ENCODE measurements at places on chromosomes 2 and 18.

DNA sequence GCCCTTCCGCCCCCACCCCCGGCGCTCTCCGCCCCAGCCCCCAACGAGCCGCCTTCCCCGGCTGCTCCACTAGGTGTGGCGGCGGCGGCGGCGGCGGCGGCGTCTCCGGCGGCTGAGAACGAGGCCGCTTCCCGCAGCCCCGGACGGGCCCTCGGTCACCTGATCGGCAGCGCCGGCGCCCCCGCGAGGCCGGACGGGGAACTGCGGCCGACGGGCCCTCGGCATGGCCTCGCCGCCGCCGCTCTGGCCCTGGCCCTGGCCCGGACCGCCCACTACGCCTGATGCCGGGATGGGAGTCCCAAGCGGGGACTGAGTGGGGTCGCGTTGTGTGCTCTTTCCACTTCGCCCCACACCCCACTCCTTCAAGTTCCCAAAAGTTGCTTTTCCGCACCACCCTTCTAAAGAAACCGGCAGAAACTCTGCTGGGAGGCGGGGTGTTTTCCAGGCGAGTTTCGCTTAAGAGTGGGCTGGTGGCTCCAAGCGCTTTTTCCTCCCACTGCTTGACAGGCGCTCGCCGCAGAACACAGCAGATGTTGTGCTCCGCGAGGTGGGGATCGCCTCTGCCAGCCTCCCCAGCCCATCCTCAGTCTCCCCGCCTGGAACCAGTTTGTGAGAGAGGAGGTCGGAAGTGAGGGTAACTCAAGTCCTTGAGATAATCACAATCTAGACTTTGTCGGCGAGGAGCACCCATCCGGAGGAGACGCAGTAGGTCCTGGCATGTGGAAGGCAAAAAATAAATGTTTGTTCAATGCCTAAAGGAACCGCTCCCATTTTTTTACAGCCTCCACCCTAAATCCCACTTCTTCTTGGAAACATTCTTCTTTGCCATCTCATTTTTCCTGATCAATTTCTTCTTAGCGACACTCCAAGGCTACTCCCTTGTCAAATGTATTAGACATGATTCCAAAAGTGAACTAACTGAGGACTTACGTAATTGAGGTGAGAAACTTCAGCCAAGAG lies at the start of gene NCKAP1:
Gene NCKAP1 (minus strand): TSS at position 117 of the 960 bp plus-strand sequence. CDS start 358 bp downstream, outside the sequence.
- peak; percentile 88 for DNase-seq

GRCh38 chr2:88733155-88733902 lies 41.9 kb downstream of the RPIA start:
- DNase-seq = no peak

DNA sequence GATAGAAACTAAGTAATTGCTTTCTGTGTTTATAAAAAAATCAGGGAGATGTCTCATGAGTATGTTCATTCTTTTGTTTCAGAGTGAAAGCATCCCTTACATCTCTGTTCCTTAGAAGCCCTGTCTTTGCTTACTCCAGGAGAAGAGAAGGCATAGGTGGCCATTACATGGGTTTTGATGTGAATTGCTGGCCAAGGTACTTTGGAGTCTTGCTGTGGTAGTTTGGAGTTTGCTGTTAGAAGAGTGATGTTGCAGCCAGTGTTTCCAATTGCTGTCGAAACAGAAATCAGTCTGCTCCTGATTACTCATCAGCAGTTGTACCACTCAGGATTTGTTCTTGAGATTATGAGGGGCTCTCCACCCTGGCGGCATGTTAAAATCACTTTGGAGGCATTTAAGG lies 97.8 kb upstream of the KLHL14 start:
- DNase-seq = no peak

DNA sequence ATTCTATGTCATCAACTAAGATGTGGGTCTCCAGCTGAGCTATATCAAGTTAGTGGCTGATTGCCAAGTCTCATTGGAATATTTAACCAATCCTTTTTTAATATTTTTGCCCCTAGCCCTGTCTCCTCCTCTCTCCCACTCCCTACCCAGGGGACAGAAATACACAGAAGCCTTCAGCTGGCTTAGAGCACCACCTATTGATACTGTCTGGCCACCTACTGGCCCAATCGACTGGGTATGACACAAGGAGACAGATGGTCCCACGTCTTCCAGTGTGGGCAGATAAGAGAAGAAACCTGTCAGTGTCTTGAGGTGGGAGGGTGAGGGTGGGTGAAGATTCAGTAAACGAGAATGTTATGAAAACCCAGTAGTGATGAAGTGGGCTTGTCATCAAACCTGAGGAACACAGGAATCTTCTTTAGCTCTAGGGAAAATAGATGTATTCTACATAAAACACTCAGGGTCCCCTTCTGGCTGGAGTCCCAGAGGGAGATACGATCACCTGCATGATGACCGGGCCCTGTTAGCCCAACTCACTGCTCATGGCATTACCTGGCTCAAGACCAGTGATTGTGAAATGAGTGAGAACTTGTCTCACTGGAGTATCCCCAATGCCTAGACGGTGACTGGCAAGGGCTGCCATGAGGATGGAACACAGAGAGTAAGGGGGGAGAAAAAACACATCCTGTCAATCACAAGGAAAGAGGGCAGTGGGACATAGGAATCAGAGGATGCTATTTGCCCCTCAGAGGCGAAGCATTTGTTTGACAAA lies 26.7 kb downstream of the POLR1A start:
- DNase-seq = no peak

DNA sequence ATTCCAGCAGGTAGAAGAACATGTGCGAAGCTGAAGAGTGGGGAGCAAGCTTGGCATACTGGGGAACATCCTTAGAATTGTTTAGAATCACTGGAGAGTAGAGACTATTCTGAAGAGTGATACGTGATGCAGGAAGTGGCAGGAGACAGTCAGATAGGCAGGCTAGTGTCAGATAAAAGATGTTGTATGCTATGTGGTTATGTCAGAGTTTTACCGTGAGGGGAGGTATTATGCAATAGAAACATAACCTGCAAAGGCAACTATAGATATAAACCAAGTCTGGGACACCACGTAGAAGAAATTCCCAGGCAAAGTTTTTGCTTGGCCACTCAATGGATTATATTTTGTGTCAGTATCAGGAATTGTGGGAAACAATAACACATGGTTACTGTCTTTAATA lies 62.0 kb upstream of the ZSWIM2 start:
- no peak for DNase-seq

DNA sequence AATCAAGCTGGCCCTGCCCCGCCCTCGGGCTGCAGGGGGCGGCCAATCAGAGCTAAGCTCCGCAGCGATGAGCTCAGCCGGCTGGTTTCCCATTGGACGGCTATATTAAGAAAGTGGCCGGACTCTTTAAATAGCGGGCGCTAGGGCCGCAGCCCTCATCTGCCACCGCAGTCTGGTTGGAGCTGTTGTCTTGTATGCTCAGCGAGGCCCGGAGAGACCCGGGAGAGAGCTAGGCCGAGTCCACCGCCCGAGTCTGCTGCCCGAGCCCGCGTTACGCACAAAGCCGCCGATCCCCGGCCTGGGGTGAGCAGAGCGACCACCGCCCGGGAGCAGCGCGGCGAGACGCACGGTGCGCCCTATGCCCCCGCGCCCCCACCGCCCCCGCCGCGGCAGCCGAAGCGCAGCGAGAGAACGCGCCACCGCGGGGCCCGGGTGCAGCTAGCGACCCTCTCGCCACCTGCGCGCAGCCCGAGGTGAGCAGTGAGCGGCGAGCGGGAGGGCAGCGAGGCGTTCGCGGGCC lies at the start of gene RHOB:
Gene RHOB (plus strand): TSS at position 158 of the 520 bp plus-strand sequence. CDS start 392 bp downstream, outside the sequence.
- peak; percentile 70 for DNase-seq

- no peak for DNase-seq
Observed at GRCh38 chr2:29560566-29560965, 360.8 kb downstream of the ALK start.

- DNase-seq = no peak
Observed at GRCh38 chr2:100320547-100321178, 1.6 kb downstream of the LONRF2 start.

DNA sequence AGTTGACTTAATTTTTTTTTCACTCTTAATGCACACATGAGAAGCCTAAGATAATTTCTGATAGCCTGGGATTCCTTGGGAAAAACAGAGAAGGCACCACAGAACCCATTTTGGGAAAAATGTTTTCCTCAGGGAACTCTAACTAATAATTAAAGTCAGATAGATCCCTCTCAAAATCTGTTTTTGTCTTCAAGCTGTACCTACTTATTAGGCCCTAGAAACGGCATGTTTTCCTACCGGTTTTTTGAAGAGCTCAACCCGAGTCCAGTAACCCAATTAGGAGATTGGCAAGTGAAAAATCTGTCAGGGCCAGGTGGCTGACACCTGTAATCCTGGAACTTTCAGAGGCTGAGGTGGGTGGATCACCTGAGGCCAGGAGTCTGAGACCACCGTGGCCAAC lies 16.1 kb upstream of the PDK1 start:
- no peak for DNase-seq

DNA sequence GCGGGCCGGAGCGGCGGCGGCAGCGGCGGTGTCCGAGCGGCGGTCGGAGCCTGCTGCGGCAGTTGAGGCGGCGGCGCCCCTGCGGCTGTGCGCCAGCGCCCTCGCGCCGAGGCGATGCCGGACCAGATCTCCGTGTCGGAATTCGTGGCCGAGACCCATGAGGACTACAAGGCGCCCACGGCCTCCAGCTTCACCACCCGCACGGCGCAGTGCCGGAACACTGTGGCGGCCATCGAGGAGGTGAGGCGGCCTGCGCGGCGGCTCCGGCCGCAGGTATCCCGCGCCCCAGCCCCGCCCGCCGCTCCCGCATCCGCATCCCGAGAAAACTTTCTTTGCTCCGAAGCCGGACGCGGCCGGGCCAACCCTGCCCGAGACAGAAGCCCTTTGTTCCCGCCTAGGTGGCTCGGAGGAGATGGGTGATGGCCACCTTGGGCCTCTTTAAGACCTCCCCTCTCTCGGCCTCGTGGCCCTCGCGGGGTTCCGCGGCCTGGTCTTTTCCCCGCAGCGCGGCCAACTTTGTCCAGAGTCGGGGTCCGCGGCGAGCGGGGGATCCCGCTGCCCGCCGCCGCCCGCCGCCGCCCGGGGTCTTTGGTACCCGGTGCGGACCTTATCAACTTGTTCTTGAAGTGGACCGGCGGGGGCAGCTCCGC lies 504 bp downstream of the ASAP2 start:
- no peak for DNase-seq

DNA sequence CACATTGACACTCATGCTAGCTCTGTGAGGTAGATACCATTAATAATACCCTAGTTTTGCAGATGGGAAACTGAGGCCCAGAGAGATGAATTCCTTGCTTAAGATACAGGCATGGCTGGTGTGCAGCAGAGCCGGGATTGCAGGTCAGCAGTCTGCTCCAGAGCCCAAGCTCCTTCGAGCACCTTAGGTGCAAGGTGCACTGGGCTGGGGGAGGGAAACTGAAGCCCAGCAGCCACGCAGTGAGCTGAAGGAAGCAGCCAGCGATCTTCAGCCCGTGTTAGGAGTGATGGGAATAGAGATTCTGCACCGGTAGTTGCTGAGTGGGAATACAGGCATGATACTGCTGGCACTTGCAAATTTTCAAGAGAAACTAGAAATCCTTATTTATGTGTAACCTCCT lies 50.6 kb downstream of the TANC1 start:
- no peak for DNase-seq

DNA sequence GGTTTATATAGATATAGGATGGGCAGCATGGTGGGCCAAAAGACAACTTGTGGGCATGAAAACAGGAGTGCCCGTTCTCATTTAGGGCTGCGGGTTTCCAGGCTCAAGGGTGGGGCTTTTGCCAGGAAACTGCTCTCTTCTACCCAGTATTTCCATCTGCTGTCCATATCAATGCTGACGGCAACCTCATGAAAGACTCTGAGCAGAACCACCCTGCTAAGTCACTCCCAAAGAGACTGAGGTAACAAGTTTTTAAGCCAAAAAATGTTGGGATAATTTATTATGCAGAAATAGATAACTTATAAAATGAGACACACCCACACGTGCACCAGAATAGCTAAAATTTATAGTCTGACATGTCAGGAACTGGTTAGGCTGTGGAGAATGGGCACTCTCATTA lies 36.1 kb upstream of the MPPE1 start:
- no peak for DNase-seq

DNA sequence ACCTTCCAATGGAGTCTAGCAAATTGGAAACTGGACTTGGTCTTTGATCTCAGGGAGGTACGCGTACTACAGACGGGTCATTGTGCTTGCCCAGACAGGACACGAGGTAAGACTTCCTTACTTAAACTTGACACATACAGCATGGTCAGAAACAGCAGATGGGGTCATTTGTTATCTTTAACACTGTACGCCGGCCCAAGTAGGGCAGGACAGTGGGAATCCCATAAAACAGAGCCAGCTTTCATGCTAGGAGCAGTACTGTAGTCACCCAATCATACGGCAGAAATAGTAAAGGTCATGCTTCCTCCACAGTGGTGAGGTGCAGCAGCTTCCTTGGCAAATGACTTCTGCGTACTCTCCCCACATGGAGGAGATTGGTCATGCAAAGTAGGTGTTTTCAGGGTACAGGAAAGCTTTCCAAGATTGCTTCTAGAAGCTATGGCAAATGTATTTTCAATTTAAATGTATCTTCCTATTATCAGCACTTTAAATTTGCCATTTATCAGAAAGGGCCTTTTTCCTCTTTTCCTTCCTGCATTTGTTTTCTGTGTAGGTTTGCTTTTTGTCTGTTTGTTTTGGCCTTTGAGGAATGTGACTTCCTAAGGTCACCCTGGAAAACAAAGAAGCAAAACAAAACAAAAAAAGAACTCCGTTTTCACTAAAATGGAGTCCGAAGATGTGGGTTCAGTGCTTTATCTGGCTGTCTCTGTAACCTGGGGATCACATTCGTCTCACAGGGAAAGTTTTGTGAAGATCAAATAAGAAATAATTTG lies 74.0 kb upstream of the DSG1 start:
- DNase-seq = no peak

DNA sequence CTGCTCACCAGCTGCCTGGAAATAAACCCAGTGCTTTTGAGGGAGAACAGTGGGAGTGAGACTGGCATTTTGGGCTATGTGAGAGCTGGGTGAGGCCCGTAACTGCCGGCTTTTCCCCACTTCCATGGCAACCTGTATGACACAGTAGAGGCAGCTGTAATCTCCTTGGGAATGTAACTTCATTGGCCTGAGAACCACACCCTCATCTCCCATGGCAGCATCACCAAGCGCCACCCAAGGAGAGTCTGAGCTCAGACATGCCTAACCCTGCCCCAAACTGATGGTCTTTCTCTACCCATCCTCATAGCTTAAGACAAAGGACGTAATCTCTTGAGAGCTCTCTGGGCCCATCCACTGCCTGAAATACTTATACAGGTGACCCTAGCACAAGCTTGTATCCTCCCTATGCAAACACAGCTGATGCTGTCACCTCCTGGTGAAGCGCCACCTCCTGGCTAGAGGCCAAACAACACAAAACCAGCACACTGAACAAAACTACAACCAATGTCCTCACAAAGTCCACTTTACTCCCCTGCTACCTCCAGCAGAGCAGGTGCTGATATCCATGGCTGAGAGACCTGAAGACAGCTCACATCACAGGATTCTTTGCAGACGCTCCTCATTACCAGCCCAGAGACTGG lies 763.4 kb upstream of the NRXN1 start:
- DNase-seq = no peak
